ENCODE measurements at places on chromosomes 2 and 18.

GRCh38 chr2:223383315-223383714 lies 218.8 kb downstream of the SCG2 start:
- no peak for DNase-seq

DNA sequence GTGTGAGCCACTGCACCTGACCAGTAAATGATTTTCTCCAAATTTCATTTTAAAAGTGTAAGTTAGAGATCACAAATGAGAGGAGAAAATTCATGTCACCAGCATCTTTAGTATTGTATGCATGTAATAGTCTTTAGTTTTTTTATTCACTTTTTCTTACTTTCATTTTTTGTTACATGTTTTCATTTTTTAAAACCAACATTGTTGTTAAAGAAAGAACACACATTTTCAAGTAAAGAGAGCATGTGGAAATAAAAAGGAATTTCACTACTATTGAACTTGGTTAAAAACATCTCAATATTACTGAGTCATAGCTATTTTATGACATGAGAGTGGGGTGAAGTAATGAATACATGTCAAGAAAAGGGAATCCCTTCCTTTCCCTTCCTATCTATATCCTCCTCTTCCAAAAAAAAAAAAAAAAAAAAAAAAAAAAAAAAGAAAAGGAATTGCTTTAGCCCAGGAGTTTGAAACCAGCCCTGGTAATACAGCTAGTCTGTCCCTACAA lies 29.1 kb upstream of the PMAIP1 start:
- no peak for DNase-seq

- no peak for DNase-seq
Observed at GRCh38 chr2:212549941-212550340, 11.3 kb upstream of the ERBB4 start.

- DNase-seq, result no peak
Observed at GRCh38 chr18:56844556-56844955, 193.4 kb downstream of the WDR7 start.

- no peak for DNase-seq
Observed at GRCh38 chr2:15667809-15668556, 76.3 kb downstream of the DDX1 start.

DNA sequence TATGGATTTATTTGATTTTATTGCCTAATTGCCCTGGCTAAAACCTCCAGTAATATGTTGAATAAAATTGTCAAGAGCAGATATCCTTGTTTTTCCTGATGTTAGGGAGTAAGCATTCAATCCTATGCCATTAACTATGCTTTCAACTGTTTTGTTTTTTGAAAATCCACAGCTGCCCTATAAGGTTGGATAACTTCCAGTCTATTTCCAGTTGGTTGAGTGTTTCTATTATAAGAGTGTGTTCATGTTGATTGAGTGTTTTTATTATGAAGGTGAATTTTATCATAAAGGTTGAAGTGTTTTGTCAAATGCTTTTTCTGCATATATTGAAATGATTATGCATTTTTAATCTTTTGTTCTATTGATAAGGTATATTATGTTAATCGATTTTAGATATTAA lies 149.9 kb upstream of the SCN7A start:
- no peak for DNase-seq

DNA sequence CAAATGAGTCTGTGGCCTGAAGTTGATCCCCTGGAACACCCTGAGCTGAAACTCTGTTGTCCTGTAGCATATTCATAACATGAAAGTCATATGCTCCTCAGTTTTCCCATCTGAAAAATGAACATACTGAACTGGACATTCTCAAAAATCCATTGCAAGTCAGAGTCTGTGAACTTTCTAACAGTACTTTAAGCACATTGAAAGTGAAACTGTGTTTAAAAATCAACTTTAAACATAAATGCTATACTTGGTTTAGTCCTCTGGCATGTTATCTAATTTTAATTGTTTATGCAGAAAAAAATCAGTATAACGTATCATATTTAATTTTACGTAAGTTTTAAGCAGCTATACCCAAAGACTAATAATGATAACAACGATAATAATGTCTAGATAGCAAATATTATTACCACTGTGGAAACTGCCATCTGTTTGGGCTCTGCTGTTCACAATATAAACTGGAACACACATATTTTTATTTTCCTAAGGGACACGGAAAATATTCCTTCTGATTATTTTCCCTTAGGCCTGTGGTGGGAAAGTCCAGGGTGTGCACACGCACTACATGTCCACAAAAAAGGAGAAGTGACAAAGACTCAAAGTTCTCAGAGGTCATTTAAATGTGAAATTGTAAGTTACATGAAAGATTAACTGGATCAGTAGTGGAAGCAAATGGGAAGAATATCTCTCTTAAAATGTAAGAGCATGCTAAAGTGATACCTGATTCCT lies 56.1 kb upstream of the TTN start:
- DNase-seq, result no peak

DNA sequence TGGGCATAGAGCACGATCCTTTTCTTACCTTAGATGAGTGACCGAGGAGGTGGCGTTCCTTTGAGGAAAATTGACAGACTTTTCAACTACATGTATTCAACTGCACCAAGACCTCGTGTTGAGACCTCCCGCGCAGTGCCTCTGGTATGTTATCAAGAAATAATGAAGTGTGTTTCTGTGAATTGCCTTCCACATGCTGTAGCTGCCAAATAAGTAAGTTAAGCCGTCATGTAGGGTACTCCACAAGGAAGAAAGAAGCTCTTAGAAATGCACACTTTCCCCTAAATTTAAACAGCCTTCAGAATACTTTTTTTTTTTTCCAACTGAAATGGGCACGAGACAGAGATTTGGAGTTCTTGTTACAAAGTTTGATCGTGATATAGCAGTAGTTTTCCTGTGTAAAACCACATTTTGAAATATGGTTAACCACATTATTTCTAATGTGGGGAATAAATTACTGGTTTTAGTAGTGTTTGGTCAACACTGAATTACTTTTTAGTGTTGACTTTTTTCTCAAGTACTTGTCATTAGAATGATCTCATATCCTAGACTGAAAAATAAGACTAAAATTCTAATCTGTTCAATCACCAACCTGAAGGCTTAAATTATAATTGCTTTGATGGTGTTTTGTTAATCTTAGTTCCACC lies 30.5 kb downstream of the PDK1 start:
- DNase-seq, result no peak

- no peak for DNase-seq
Observed at GRCh38 chr2:73268830-73269685, 15.2 kb downstream of the FBXO41 start.

- no peak for DNase-seq
Observed at GRCh38 chr2:19473350-19473749, 114.9 kb upstream of the OSR1 start.

GRCh38 chr18:5417342-5417741 lies 121.8 kb upstream of the ZBTB14 start:
- no peak for DNase-seq

GRCh38 chr18:67081482-67082211 lies 434.9 kb downstream of the DSEL start:
- DNase-seq, result no peak

- no peak for DNase-seq
Observed at GRCh38 chr2:97935719-97936161, 60.0 kb downstream of the TMEM131 start.

DNA sequence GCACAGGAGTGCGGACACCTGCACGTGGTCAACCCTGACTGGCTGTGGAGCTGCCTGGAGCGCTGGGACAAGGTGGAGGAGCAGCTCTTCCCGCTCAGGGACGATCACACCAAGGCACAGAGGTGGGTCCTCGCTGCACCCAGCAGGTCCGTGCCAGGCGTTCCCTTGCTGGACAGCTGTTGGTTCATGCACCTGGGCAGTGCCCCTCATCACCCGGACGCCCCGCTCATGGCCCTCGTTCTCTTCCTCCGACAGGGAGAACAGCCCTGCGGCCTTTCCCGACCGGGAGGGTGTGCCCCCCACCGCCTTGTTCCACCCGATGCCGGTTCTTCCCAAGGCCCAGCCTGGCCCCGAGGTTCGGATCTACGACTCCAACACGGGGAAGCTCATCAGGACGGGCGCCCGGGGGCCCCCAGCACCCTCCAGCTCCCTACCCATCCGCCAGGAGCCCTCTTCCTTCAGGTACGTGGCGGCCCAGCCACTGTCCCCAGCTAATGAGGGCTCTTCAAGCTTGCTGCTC lies 38.0 kb downstream of the CTDP1 start:
- no peak for DNase-seq

- no peak for DNase-seq
Observed at GRCh38 chr18:76130845-76131244, 364.2 kb downstream of the ZNF516 start.

DNA sequence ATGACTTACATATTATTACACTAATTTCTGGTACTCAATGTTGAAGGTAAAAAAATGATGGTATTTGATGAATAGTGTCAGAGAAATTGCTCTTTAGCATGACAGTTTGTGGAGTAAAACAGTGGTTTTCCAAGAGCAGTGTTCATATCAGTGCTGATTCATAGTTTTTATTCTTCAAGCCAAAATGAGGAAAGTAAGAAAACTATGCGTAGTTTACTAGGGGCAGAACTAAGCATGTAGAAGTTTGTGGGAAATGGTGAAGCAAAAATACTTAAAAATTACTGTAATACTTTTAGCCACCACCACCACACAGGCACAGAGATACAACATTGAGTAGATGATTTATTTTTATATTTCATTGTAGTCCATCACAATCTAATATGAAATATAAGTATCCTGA lies 137.3 kb downstream of the ZNF804A start:
- DNase-seq, result no peak

DNA sequence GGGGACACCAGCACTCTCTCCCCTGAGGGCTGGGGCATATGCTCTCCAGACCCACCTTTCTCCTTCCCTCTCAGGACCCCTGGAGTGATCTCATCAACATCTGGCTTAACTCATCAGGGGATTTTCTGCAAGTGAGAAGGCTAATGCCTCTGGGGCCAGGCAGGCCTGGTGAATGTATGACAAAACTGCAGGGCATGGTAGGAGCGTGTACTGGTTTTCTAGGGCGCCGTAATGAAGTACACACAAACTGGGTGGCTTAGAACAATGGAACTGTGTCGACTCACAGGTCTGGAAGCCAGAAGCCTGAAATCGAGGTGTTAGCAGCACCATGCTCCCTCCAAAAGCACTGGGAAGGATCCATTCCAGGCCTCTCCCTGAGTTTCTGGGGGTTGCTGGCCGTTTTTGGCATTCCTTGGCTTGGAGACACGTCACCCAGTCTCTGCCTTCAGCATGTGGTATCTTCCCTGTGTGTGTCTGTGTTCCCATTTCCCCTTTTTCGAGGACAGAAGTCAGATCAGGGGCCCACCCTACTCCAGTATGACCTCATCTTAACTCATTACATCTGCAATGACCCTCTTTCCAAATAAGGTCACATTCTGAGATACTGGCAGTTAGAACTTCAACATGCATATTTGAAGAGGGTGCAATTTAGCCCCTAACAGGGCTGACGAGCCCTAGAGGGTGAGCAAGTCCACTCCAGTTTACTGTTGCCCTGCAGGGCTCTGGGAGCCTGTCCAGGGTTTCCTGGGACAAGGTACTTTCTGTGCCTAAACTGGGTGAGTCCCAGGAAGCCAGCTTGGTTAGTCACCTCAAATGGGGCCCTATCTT lies 45.5 kb upstream of the CAB39 start:
- no peak for DNase-seq

GRCh38 chr2:70322518-70322917 lies 20.7 kb upstream of the FAM136A start:
- no peak for DNase-seq

- no peak for DNase-seq
Observed at GRCh38 chr2:227855440-227855839, 16.0 kb upstream of the DAW1 start.

- DNase-seq, result no peak
Observed at GRCh38 chr18:32545631-32546030, 74.9 kb upstream of the GAREM1 start.

GRCh38 chr18:54968807-54969206 lies 9.5 kb upstream of the CCDC68 start:
- no peak for DNase-seq

DNA sequence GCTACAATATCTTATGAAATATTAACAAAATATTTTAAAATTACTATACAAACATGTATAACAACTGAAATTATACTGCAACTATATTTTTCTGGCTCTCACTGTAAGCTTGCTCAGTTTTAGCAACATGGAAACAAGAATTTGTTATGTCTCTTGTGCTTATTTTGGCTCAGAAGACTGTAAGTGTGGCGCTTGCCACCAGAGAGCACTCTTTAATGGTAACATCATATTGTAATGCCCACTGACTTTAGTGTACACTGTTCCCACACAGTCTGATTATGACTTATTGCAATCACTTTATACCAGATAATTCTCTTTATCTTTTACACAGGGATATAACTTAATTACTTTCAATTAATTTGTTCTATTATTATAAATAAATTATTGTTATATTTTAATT lies 1500.6 kb upstream of the TMEFF2 start:
- DNase-seq, result no peak

DNA sequence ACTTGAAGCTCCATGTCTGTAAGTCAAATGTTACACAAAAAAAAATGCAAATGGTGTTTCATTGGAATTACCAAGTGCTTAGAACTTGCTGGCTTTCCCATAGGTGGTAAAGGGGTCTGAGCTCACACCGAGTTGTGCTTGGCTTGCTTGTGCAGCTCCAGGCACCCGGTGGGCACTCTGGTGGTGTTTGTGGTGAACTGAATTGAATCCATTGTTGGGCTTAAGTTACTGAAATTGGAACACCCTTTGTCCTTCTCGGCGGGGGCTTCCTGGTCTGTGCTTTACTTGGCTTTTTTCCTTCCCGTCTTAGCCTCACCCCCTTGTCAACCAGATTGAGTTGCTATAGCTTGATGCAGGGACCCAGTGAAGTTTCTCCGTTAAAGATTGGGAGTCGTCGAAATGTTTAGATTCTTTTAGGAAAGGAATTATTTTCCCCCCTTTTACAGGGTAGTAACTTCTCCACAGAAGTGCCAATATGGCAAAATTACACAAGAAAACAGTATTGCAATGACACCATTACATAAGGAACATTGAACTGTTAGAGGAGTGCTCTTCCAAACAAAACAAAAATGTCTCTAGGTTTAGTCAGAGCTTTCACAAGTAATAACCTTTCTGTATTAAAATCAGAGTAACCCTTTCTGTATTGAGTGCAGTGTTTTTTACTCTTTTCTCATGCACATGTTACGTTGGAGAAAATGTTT lies 97.9 kb upstream of the IL1R2 start:
- DNase-seq, result no peak

DNA sequence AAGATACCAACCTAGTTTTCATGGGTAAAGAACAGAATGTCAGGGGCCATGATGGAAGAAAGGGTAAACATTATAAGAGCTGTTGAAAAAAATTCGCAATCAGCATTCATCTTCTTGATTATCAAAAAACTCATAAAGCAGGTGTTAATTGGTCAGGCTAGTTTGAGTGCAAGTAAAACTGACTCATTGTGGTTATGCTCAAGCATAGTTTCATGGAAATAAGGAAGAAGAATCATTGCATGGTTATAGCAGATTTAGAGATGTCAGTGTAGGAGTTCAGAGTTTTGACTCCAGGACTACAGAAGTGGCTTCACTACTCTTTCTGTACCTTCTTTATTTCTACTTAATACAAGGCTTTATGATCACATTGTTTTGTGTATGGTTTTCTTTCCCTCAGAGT lies 26.9 kb upstream of the CDH19 start:
- DNase-seq, result no peak
